DMS79 (cell line): ENCODE measurements at places on chromosomes 3 and 15.

- DNase-seq = no peak
These were observed 30.4 kb downstream of the OXNAD1 start for GRCh38 chr3:16295298-16295890.

- no peak for DNase-seq
These were observed 168.8 kb downstream of the ADAMTS9 start for GRCh38 chr3:64518950-64519349.

DNA sequence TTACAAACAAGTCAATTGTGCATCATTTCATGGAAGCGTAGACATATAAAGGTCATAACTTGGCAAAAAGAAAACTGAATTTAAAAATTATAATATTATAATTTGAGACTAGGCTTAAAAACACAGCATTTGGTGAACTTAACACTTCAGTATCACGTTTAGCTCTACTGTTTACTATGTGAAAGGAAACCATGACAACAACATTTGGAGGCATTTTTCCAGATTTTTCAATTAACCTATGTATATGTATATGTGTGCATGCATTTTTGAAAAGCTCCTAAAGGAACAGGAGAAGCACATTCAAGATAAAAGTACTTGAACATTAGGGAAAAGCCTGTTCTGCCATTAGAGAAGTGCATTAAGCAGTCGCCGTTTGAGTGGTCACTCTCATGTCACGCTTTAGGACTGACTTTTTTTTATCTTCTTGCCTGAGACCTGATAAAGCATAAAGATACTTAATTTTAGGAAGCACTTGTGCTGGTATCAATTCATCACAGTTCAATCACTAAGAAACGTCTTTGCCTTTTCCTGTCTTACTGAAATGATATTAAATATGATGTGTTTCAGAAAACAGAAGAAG lies 156.0 kb downstream of the NAALADL2 start:
- no peak for DNase-seq

DNA sequence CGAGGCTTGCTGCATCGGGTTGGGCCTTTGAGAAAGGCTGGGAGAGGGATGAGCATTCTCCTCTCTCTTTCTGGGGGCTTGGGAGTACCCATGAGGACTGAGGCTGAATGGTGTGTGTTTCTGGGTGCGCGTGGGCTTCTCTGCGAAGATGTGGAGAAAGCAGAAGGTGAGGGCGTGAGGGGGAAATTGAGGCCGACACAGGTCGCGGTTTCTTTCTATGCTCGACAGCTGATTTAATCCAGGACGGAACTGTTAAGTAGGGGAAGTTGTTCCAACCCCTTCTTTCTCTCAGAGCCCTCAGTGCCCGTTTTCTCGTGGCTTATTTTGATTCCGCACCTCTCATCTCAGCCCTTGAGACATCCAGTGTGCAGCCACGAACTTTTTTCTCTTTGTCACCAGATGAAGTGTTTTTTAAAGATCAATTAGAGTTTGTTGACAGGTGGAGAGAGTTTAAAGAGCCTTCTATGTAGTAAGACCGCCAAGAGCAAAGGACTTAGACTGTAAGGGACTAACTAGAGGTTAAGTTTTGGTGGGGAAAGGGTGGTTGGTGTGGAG lies 711 bp downstream of the STARD9 start:
- no peak for DNase-seq

DNA sequence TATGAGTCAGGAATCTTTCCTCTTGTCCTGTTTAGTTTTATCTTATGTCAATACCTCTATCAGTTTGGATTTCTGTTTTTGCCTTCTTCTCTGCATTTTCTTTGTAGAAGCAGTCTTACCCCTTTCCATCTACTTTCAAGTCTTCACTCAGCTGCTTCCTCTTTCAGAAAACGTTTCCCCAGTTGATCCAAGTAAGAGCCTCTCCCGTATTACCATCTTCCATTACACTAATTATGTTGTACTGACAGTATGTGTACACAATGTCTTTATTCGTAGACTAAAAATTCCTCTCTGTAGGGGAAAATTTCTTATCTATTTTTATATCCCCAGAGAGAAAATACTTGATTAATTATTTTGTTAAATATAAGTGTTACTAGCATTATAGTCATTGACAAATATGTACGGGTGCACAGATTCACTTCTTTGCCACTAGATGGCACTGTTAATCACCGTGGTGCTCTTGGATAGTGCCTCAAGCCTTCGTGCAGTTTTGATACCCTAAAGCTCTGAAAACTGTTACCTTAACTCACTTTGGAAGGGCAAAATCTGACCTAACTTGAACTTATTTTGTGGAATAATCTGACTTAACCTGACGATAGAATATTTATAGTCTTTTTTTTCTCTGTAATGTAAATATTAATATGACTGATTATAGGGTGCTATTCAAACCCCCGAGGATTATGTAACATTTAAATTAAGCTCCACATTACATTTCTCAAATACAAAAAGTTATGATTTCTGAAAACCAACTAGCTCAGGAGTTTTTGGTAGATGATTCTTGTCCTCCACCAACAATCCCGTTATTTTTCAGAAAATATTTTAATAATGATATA lies 74.2 kb upstream of the POU1F1 start:
- no peak for DNase-seq

DNA sequence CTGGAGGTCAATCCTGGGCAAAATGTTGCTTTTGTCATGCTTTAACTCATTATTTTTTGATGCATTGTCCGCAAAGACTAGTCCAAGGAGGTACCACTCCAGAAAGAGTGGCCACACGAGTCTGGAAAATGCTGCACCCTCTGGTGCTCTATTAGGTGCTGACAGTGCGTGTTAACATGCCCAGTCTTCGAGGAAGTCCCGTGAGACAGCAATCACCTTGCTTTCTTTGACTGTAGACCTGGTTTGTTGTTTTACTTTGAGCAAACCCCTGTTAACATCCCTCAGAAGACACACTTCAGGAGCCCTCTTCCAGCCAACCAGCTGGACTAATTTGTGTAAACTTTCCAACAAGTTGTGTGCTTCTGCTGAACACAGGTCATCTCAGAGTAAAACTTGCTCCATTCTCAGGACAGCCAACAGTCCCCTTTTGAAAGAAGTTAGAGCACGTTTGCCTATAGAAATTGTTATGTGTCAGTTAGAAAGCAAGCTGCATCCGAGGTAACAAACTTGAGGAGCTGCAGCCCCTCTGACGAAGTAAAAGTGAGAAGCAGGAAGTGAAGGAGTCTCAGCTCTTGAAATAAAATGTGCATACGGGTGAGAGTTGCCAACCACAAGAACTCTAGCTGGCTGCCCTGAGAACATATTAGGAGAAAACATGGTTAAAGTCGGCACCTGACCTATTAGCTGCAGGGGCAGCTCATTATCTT lies 205.0 kb downstream of the LPP start:
- DNase-seq = no peak

- DNase-seq = no peak
These were observed 45.0 kb downstream of the SMAD3 start for GRCh38 chr15:67110361-67110781.

DNA sequence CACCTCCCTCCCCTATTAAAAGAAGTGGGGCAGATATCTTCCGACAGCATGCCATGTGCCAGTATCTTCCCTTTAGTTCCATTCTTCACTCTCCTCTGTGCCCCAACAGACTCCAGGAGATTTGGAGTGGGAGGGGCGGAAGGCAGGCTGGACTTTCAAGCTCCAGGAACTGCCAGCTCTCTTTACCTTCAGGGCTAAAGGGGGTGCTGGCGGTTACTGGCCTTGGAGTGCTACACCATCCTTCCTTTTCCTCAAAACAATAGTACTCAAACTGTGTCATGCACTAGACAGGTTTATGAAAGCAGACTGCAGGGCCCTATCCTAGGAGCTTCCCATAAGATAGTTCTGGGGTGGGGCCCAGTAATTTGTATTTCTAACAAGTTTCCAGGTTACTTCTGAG lies 6.0 kb downstream of the LINS1 start:
- DNase-seq = no peak
